Dermis blood vessel endothelial cell (primary cell): ENCODE measurements at places on chromosomes 11 and 22.

- no peak for DNase-seq
Observed at GRCh38 chr11:104819107-104819506, 79.2 kb downstream of the CASP12 start.

DNA sequence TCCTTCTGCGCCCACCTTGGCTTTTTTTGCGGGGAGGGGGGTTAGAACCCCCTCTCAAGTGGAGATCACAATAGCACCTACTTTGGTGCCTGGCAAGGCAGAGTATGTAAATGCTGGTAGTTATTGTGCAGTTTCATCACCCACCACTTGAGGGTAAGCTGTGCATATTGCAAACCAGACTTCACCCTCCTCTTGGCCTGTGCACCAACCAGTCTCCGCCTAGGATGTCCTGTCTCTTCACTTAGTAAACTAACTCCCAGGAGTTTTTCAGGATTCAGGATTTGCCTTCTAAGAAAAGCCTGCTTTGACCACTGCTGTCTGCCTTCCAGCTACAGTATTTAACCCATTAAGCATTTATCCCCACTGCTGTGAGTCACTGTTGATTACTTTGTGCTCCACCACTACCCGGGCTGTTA is 2.0 kb upstream of the UBXN1 start:
- DNase-seq = peak; percentile 88

DNA sequence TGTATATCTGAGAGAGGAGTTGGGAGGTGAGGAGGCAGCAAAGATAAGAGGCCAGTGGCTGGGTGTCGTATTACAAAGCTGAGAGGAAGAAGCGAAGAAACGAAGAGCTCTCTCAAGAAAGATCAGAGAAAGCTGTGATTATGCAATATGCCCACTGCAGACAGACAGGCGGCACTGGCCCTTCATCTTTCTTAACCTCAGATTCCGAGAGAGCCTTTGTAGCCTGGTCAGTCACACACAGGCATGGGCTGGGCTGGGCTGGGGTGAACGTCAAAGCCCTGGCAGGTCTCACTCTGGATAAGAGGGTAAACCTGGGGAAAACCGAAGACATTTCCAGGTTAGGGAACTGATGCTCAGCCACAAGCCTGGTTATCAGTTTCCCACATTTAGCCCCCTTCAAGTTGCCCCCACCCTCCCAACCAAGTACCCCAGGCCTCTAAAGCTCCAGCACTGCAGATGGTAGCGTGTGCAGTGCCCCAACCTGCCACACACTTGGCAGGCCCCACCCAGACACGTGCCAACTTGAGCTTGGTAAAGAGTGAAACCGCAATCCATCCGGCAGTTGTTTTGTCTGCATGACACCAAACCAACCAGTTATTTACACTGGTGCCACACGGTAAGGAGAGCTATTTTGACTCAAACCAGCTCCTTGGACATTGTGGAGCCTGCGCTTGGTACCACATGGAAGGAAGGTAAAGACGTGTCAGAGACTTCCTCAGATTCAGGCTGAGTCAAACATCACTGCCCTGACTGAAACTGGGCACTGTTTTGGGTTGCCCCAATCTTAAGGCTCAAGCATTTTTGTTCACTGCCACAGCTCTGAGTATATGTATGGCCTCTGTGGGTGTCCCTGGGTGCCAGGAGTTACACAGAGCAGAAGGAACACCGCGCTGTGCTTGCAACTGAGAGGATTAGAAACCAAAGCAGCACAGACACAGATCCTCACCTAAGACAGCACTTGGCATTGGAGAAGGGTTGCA is 135.9 kb downstream of the FDX1 start:
- DNase-seq = no peak

DNA sequence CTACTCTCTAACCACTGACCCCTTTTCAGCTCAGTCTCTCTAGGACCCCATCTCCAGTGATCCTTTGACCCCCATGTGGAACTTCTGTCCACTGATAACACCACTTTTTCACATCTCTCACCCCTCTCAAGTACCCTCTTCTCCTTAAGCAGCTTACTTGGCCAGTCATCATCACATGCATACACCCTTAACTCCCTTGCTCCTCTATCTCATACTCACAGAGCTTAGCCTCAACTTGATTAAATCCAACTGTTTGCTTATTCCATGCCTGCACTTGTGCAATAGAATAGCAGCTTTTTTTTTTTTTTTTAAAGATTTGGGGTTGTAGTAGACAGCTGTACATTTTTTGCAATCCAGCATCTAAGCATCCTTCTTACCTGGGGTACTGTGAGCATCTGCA is 22.2 kb downstream of the AQP11 start:
- DNase-seq = no peak

DNA sequence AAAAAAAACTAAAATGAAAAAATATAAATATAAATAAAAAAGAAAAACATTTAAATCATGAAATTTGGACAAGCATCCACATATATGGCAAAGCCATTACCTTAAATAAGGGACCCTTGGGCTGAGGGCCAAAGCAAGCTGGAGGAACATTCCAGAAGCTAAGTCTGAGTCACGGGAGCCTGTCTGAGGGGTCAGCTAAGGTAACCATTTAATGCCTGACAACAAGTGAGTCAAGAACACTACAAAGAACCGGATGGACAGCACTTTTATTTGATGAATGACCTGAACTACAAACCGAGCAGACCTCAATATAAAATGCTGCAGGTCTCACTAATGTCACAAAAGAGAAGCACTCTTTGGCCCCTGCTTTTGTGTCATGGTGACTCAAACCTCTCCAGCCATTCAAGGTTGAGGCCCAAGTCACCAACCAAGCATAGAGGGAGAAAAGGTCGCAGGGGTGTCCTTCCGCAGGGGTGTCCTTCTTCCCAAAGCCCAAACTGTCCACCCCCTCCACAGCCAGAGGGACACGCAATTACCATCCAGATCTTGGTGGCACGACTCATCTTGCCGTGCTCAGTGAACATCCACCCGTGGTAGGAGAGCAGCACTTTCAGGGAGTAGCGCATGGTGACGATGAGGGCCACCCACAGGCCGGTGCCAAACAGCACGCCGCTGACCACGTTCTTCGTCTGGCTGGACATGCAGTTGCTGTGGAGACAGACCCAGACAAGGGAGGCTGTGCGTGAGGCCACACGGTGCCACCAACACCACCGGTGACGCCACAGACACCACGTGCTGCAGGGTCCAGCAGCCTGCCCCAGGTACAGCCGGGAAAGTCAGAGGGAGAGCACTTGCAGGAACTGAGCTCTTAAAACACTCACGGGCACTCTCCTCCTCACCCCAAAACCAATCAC is 34.5 kb downstream of the CPT1A start:
- peak; percentile 66 for DNase-seq

DNA sequence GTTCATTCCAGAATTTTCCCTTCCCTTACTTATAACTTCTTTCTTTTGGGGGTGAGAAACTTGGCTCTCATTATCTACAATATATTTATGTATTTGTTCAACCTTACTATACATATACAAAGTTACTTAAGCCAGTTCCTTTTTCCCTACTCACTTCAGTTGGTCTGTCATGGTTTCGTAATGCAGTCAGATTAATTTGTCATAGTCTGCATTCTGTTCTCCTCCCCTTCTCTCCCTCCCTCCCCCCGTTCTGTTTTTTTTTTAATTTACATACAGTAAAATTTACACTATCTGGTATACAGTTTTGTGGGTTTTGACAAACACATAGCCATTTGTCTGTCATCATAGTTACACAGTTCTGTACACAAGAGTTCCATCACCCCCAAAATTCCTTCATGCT is 71.8 kb upstream of the ADORA2A start:
- no peak for DNase-seq

DNA sequence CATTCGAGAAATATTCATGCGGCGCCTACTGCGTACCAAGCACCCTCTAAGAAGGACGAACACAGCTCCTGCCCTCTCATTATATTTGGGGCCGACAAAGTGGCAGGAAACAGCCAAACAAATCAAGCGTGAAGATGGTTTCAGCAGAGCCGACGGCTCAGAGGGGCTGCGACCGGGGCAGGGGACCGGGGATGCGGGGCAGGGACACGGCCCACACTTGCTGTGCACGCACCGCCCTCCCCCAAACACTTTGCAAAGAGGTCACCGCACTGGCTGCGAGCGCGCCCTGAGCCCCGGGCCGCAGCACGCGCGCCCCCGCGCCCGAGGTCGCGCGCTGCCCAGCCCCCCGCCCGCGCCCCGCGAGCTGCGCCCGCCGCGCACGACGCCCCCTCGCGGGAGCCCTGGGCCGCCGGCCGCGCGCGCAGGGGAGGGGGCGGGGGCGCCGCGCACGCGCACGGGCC is 255 bp upstream of the SYNGR1 start:
- DNase-seq = peak; percentile 25

- no peak for DNase-seq
Observed at GRCh38 chr11:61357233-61357893, 4.3 kb downstream of the CYB561A3 start.

- no peak for DNase-seq
Observed at GRCh38 chr11:26936109-26936508, 57.8 kb upstream of the FIBIN start.

- no peak for DNase-seq
Observed at GRCh38 chr11:22479971-22480720, 142.0 kb downstream of the SLC17A6 start.

DNA sequence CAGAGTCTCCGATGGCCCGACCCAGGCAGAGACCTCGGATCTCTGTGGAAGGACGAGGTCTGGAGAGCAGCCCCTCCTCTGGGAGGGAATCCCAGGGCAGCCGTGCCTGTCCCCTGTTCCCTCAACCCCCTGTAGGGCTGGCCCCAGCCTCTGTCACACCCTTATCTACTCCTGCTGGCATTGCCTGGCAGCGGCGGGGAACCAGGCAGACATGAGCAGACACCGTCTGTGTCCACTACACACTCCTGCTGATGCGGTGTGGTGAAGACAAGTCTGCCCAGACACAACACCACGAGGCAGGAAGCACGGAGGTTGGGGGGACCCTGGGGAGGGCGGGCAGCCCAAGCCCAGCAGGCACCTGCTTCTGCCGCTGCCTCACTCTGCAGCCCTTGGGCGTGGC is 52.5 kb upstream of the A4GALT start:
- no peak for DNase-seq

GRCh38 chr22:31753005-31753633 is 700 bp upstream of the DEPDC5 start:
- DNase-seq = peak; percentile 72

DNA sequence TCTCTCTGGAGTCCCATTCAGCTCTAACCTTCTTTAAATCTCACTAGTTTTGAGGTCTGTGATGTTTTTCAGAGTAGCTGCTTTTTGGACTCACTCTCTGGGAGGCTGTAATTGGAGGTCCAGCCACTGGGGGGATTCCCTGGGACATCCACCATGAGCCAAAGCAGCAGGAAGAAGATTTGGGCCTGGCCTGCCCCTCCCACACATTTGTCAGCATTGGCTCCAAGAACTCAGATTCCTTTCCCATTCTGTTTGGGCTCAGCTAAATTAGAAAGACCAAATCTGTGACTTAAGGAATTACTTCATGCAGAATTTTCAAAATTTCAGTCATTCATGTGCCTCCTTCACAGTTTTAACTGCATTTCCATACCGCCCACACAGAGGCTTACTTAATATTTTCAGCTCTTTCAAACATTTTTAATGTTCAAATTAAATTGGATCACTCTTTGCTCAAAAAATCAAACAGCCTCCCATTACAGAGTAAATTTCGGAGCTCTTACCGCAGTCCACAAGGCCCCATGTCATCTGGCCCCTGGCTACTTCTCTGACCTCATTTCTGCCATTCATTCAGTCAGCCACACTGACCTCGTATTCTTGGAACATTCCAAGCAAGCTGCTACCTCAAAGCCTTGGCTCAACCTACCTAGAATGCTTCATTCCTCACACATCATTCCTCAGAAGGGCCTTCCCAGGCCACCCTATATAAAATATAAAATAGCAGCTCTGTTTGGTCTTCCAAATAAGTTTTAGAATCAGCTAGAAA is 54.5 kb upstream of the RRAS2 start:
- no peak for DNase-seq

GRCh38 chr22:21766691-21767462 is 31.3 kb upstream of the YPEL1 start:
- DNase-seq = no peak

- DNase-seq = no peak
Observed at GRCh38 chr11:116901211-116901610, 63.8 kb upstream of the APOA1 start.

- peak; percentile 67 for DNase-seq
Observed at GRCh38 chr11:10606536-10607208, 38.2 kb upstream of the LYVE1 start.

GRCh38 chr11:19673924-19674729 is 38.5 kb upstream of the NAV2 start:
- no peak for DNase-seq

DNA sequence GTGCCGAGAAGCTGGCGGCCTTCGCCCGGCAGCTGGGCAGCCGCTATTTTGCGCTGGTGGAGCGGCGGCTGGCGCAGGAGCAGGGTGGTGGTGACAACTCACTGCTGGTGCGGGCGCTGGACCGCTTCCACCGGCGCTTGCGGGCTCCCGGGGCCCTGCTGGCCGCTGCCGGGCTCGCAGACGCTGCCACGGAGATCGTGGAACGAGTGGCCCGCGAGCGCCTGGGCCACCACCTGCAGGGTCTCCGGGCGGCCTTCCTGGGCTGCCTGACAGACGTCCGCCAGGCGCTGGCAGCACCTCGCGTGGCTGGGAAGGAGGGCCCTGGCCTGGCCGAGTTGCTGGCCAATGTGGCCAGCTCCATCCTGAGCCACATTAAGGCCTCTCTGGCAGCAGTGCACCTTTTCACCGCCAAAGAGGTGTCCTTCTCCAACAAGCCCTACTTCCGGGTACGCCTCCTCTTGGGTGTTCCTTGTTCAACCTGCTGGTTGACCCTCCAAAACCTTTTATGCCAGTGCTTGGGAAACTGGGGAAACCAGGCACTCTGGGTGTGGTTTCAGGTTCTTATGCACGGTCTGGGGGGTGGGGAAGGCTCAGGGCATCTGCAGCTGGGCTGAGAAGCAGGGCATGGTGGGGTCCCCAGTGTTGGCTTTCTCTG is 3.1 kb upstream of the TM7SF2 start:
- DNase-seq = no peak

GRCh38 chr11:26626346-26626745 is 54.3 kb upstream of the MUC15 start:
- no peak for DNase-seq

DNA sequence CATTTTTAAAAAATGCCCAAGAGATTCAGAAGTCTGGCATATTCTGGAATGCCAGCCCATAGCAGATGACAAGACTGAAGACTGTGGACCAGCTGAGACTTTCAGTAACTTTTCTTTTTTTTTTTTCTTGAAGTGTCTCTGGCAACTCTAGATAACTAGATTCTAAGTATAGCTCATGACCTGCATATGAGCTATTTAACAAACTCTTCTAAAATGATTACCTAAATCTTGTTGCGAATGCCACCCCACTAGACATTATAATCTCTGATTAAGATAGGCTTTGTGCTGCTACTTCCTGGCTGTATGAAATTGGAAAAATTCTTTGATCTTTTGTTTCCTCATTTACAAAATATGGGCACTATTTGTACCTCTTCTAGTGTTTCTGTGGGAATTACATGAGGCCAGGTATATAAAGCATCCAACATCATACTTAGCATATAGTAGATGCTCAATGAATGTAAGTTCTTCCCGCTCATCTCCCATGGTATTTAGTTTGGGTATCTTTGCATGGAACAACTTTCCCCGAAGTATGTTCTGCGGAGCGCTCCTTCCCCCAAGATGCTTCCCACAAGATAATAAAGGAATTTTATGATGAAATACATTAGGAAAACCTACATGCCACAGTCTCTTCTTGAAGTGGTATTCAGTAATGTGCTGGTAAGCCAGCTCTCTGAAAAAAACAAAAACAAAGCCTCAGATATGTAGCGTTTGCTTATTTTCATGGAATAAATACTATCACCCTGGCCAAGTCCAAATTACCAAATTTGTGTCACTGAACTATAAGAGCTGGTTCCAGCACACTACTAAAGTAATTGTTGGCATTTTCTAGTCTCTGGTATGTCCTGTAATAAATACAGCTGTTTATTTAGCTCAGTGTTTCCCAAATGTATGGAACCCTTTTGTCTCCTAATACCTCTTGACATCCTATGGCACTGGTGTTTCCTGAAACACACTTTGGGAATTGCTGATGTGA is 86.8 kb upstream of the TIMP3 start:
- DNase-seq = no peak
